Testis (tissue), 5 donors: ENCODE measurements at places on chromosomes 5 and 9. TPM values are rescaled to one million over a fixed set of nuclear protein-coding genes. Genes with fewer than 3 reads are reported as not detected.

DNA sequence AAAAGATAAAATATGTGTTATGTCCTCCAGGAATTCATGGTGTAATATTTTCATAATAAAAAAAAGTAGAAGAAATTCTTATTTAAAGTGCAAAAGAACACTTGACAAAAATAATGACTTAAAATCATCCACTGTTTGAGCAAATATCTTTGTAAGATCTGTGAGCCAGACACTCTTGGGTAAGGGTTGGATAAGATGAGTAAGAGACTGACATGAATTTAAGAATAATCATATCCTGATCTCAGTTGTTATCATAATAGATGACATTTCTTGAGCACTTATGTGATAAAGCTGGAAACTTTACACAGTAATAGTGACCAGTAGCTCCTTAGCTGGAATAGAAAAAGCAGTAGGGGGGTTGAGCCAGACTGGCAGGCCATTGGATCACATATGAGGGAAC lies 40.0 kb upstream of the ADRB2 start:
- no peaks in the 10 kb centered on the region for H3K36me3 ChIP-seq
- H3K4me1 ChIP-seq = no peaks in the 10 kb centered on the region
- no peak overlapping the region for H3K4me3 ChIP-seq
- H3K27ac ChIP-seq = no peak overlapping the region
- DNase-seq = no peak

- H3K4me1 ChIP-seq = no peaks in the 10 kb centered on the region
- no peak overlapping the region for H3K4me3 ChIP-seq
- no peaks in the 10 kb centered on the region for H3K27me3 ChIP-seq
- H3K36me3 ChIP-seq = no peaks in the 10 kb centered on the region
- no peak for DNase-seq
These were observed 74.5 kb downstream of the FBXO38 start for GRCh38 chr5:148458036-148458888.

DNA sequence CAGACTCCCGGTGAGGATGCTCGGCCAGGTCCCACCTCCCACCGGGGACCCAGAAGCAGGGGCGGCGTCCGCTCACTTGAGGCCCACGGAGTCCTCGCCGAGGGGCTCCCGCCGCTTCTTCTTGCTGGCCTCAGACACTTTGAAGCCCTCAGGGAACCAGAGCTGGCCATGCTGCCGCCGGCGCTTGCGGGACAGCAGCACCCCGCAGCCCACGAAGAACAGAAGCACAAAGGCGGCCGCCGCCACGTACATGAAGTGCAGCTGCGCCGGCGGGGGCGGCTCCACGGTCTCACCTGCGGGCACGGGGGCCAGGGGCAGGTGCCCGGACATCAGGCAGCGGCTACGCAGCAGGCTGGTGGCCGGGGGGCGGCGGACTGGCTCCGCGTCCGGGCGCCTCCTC lies 19.4 kb upstream of the SEC16A start:
- no peak overlapping the region for H3K27ac ChIP-seq
- no peaks in the 10 kb centered on the region for H3K36me3 ChIP-seq
- H3K4me1 ChIP-seq = no peaks in the 10 kb centered on the region
- no peaks in the 10 kb centered on the region for H3K27me3 ChIP-seq

Gene TUSC1
- total RNA-seq = 27.2 TPM

GRCh38 chr5:59521476-59521875 lies 372.1 kb downstream of the PDE4D start:
- H3K27me3 ChIP-seq = no peaks in the 10 kb centered on the region
- H3K36me3 ChIP-seq = no peaks in the 10 kb centered on the region
- no peak overlapping the region for H3K4me3 ChIP-seq
- no peaks in the 10 kb centered on the region for H3K4me1 ChIP-seq
- DNase-seq = no peak

Gene DHX29
- 19.0 TPM for total RNA-seq

Gene CCDC171
- 30.2 TPM for total RNA-seq

Gene HSPA9
- total RNA-seq = 205 TPM

Gene ESM1
- 0.87 TPM for total RNA-seq
